ENCODE measurements at places on chromosomes 12 and 14.

DNA sequence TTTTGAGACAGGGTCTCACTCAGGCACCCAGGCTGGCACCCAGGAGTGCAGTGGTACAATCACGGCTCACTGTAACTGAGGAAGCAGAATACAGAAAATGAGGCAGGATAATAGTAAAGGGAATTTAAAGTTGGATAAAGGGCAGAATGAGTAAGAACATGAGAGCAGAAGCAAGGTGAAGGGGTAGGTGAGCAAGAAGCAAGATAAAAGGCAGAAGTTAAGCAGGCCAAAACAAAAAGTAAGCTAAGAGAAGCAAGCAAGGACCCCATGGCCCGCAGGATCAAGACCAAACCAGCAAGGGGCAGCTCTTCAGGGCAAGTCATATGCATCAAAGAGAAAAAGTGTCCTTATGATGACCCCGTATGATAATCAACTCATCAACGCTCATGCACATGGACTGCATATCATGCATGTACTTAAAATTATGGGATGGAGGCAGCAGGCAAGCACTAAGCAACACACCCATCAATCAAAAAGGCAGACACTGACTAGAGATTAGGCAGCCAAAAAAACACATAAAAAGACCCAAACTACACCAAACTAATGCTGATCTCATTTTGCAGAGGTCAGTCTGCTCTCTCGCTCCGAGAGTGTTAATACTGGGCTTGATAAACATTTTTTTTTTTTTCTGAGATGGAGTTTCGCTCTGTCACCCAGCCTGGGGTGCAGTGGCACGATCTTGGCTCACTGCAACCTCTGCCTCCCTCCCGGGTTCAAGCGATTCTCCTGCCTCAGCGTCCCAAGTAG, 11.6 kb downstream of the TIMELESS start:
- no peak for DNase-seq

DNA sequence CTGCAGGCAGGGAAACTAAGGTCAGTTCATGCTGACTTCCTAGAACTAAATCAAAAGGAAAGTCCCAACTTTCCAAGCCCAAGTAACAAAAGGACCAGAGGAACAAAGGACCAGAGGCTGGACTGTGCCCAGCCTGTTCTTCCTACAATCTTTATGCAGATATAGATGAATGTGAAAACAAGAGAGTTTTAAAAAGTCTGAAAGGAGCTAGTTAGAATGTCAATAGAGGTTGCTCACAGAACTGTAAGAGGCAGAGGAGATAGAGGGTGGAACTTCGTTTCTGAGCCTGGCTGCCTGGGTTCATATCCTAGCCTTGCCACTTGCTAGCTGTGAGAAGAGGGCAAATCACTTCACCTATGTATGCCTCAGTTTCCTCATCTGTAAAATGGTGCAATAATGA, 30.0 kb upstream of the CCDC63 start:
- DNase-seq: no peak

DNA sequence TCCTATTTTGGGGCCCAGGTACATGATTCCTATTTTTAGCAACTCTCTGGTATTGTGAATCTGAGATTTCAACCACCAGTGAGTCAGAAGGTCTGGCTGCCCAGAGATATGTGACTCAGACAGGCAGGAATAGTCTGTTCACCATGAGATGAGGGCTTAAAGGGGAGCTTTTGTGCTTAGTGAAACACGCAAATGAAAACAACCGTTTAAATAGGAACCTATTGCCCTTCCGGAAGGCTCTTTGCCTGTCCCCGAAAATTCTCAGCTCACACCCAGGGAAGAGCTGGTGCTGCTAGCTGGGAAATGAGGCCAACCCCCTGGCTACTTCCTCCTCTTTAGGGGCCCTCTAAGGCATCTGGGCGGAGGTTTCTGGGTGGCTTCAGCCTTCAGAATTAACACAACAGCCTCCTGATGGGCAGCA, 283.6 kb downstream of the CACNA1C start:
- DNase-seq: no peak

DNA sequence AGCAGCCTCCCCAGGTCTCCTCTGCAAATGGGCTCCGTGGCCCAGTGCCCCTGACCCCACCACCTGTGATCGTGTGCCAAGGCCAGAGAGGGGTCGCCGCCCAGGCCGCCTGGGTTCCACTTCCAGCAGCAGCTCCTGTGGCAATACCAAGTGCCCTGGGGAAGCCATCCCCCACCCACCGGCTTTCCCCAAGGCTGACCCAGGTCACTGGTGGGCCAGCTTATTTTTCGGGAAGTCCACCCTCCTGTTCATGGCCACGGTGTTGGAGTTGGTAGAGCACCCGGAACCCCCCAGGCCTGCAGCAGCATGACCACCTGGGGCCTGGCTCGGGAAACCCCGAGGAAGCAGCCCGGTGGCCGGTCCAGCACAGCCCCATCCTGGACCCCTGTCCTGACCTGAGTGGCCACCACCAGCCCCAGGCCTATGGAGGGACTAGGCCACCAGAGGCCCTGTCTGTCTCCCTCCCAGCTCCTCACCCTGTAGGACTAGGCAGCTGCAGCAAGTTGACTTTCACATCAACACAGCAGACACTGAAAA, 40.8 kb upstream of the OASL start:
- no peak for DNase-seq

GRCh38 chr12:41190338-41190737, 2.2 kb downstream of the PDZRN4 start:
- DNase-seq: no peak

- DNase-seq: no peak
These were observed 81.6 kb downstream of the ADGRD1 start for GRCh38 chr12:131035245-131035681.

- no peak for DNase-seq
These were observed 118.4 kb downstream of the PPHLN1 start for GRCh38 chr12:42444192-42444943.

DNA sequence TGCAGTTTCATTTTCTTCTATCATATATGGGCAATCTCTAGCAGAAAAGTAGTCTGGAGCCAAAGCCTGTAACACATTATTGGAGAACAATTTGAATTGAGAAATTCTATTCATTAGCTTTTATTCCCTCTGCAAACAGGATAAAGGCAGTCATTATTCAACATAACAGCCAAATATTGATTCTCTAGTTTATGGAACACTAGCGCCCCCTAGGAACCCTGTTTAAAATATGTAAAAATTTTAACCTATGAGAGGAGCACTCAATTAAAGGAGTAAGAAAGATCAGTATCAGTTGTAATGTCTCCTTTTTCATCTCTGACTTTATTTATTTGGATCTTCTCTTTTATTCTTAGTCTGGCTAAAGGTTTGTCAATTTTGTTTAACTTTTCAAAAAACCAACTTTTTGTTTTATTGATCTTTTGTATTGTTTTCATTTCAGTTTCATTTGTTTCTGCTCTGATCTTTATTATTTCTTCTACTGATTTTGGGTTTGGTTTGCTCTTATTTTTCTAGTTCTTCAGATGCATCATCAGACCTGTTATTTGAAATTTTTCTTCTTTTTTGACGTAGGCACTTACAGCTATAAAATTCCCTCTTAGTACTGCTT, 4.8 kb upstream of the LMNTD1 start:
- no peak for DNase-seq

DNA sequence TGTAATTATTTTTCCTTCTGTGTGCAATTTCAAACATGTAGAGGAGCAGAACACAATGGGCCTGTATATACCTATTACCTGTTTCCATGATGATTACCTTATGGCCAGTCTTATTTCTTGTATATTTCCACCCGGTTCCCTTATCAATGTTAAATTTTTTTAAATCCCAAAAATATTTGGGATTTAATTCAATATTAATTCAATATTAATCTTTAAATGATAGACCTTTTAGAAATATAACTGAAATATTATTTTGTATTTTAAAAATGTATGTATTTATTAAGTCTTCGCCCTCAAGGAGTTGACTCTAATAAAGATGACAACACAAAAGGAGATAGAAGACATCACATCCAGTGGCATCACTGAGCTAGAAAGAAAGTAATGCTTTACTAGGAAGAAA, 607 bp upstream of the KRT6C start:
- DNase-seq: no peak

GRCh38 chr12:75480469-75480949, at the start of gene GLIPR1:
Gene GLIPR1, plus strand, starts transcription at chr12:75480755. Its CDS starts 126 bp downstream, at chr12:75480881.
- peak; percentile 56 for DNase-seq

DNA sequence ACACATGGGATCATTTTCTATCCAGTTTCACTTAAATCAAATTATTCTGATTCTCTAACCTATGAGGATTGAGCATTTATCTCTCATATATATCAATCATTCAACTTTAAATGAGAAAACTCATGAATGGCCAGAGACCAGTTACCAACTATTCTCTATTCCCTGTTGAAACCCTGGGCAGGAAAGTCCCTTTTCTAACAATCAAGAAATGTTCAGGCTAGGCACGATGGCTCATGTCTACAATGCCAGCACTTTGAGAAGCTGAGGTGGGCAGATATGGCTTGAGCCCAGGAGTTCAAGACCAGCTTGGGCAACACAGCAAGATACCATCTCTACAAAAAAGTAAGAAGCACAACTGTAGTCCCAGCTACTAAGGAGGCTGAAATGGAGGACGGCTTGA, 18.0 kb downstream of the FMNL3 start:
- no peak for DNase-seq

GRCh38 chr12:91529829-91530228, 347.2 kb upstream of the DCN start:
- no peak for DNase-seq

GRCh38 chr12:18421867-18422266, 160.5 kb downstream of the PIK3C2G start:
- no peak for DNase-seq

DNA sequence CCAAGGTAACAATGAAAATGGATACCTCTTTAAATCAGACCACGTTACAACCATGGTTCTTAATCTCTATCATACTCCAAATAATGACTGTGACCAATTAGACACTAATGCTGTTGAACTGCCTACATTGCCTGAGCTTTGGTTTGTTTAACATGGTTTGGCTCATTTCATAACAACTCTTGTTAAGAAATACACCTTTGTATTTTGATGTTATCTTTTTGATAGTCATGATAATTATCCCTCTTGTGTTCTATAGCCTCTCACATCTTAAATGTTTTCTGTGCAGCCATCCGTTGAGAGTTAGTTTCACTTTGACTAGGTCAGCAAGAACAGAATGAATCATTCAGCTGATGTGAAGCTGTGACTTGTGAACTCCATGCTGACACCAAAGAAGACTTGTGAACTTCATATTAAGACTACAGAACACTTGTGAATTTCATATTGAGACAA, 75.5 kb upstream of the RERGL start:
- DNase-seq: no peak

- no peak for DNase-seq
These were observed 33.2 kb downstream of the TMEM30B start for GRCh38 chr14:61247935-61248334.

- DNase-seq: no peak
These were observed 27.5 kb upstream of the OAS1 start for GRCh38 chr12:112879191-112879705.

DNA sequence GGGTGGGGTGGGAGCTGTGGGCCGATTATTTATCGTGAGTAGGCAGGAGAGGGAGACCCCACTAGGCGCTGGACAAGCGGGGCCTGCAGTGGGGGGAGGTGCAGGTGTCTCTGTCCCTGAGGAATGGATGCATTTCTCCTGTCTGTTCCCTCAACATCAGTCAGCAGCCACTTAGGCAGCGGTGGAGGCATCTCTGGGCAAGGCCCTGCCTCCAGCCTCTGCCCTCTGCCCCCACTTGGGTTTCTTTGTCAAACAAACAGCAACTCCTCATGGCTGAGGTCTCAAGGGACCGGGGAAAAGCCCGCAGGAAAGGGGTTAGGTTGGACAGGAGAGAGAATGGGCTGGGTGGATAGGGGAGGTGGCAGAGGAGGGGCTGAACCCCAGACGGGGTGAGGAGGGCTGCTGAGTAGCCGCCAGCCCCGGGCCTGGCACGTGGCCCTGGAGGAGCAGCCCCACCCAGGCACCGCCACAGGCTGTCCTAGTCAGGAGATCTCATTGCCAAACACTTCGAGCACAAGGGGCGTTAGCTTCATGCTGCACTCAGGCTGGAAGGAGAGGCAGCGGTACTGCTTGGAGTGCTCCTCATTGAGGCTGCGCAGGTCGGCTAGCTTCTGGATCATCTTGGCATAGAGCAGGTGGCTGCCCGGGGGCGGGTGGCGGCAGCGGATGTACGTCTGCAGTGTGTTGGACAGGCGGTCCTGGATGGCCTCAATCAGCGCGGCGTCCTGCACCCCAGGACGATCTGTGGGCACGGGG, 24.7 kb upstream of the HDAC7 start:
- no peak for DNase-seq

- no peak for DNase-seq
These were observed 164.5 kb upstream of the E2F7 start for GRCh38 chr12:77229640-77230442.

DNA sequence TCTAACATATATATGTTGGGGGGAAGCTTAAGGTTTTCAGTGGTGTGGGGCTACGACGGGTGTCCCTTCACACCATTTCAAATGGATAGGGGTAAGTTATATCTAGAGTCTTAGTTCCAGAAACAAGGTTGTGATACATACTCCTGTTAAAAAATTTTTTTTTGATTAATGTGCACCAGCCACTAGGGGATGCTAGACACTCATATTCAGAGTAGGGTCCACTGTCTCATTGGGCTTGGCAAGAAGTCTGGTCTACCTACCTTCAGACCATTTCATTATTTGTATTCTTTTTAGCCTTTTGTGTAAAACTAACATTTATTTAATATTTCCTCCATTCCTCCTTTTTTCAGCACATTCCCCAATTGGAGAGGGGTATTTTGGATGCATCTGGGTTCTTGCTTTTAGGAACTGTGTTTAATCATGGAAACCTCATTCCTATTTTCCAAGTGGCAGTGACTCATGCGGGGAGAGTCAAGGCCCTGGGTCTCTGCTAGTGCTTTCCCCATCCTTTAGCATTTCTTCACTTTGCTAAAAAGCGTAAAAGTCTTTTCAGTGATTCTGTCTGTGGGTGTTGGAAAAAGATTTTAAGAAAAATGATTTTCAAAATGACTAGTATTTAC, 33.4 kb downstream of the ANO4 start:
- no peak for DNase-seq

DNA sequence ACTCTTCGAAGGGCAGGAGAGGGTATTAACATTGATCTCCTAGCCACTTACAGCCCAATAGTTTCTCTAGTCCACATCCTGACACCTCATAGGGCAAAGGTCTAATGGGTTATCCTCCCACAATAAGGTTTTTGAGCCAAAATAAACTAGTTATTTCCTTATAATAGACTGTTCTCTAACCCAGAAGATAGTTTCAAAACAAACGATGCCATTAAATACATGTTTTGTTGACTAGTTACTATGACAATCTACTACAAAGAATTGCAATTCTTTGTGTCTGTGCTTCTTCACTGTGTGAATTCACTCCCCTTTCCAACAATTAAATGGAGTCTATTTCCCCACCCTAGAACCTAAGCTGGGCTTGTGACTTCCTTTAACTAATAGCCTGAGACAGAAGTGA, 6.4 kb upstream of the ACTR10 start:
- DNase-seq: no peak

GRCh38 chr12:16281157-16281556, 3.7 kb upstream of the SLC15A5 start:
- no peak for DNase-seq

DNA sequence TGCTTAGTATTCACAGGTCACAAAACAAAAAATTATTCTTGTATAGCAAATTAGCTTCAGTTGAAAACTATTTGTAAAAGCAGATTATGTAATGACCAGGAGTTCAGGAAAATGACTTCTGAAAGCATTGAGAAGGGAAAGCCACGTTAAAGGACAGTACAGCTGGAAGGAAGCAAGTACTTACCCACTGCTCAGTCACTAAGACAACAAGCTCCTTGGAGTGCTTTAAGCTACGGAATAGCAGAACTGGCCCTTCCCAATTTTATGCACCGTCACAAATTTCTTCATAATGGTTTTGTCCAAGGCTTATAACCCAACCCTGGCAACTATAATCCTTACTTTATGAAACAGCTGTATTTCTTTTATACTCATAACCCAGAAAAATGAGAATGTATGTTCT, 13.0 kb upstream of the SNAPC1 start:
- no peak for DNase-seq
